ENCODE measurements at places on chromosomes 12 and 14.

- no peak for DNase-seq
Measured at GRCh38 chr14:105292826-105293711, 7.7 kb downstream of the BRF1 start.

- no peak for DNase-seq
Measured at GRCh38 chr12:65306366-65307168, 28.1 kb downstream of the MSRB3 start.

- no peak for DNase-seq
Measured at GRCh38 chr12:57477710-57478681, 1.7 kb downstream of the ARHGAP9 start.

DNA sequence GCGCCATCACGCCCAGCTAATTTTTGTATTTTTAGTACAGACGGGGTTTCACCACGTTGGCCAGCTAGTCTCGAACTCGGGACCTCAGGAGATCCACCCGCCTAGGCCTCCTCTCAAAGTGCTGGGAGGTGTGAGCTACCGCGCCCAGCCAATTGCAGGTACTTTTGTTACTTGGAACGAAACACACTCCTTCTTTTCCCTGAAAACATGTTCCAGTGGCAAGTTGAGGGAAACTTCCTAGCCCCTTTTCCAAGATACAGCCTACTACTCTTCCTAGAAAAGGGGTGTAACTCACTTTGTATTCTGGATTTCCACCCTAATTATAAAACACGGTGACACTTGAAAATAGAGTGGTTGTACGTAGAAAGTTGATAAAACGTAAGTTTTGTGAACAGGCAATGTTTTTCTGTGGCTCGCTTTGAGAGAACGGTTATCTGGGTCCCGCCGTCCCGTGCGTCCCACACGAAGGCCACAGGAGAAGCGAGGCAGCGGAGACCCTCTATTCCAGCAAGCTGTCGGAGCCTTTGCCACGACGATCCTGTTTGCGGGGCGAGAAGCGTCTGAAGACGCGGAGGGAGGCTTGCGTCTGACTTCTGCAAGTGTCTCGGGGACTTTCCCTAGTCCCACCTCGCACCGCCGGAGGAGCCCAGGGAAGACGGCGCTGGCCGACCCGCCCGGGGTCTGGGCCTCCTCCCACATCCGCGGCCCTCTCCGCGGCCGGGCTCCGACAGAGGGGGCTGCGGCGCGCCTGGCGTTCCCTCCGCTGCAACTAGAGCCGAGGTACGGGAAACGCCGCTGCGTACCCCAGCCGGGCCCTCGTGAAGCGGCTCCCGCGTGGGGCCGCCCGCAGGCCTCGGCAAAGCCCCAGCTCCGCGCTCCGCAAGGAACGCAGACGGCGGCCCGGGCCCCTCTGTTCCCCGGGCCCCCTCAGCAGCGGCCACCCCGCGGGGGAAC lies 745 bp downstream of the CDCA4 start:
- DNase-seq: peak; percentile 80

- no peak for DNase-seq
Measured at GRCh38 chr12:106736051-106736957, 38.2 kb upstream of the RIC8B start.

DNA sequence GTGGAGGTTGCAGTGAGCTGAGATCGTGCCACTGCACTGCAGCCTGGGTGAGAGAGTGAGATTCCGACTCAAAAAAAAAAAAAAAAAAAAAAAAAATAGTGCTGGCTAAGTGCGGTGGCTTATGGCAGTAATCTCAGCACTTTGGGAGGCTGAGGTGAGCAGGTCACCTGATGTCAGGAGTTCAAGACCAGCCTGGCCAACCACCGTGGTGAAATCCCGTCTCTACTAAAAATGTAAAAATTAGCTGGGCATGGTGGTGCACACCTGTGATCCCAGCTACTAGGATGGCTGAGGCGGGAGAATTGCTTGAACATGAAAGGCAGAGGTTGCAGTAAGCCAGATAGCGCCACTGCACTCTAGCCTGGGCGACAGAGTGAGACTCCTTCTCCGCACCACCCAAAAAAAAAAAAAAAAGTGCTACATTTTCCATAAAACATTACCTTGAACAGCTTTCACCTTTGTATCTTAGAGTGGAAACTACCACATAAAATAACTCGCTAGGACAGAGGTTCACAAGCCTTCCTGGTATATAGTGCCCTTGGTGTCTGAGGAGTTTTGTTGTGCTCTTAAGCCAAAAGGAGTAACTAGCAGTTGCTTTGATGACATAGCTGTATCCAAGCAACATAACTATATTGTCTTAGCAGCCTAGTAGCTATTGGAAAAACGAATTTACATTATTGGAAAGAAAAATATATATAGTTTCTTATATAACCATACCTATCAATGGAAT lies 11.1 kb downstream of the PTGES3 start:
- no peak for DNase-seq

GRCh38 chr12:84986586-84986985 lies 49.5 kb downstream of the TSPAN19 start:
- no peak for DNase-seq

DNA sequence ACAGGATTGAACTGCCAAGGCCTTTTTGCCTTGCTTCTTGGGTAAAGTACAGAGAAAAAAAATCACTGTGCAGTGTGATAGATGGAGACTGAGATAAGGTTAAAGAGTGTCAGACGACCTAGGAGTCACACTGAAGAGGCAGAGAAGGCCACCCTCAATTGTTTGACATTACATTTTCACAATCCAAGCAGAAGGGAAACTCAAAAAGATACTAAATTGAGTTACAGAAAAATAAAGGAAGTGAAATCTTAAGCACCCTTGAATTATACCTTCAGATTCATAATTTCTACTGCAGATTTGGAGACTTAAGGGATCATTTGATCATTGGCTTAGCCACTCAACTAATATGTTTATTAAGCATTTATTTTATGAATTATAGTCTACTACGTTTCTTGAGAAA lies 97.1 kb downstream of the MYF5 start:
- no peak for DNase-seq

- no peak for DNase-seq
Measured at GRCh38 chr14:58808828-58809227, 171.1 kb downstream of the DACT1 start.

- DNase-seq: no peak
Measured at GRCh38 chr12:64387197-64387816, 3.3 kb downstream of the C12orf56 start.

GRCh38 chr12:109617491-109617890 lies 43.9 kb downstream of the MVK start:
- no peak for DNase-seq

DNA sequence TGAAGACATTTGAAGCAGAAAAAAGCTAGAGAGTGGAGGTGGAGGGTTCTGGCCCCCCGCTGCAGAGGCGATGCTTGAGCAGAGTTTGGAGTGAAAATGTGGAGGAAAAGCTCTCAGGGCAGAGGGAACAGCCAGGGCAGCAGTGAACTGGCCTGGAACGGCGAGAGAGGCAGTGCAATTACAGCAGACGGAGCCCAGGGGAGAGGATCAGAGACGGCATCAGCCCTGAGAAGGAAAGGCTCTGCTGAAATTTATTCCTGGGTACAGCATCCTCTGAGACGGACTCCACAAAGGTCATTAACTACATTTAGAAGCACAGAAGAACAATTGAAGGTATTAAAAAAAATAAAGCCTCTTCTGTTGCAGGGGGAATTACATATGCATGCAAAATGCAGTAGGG lies 14.2 kb downstream of the STON2 start:
- no peak for DNase-seq

DNA sequence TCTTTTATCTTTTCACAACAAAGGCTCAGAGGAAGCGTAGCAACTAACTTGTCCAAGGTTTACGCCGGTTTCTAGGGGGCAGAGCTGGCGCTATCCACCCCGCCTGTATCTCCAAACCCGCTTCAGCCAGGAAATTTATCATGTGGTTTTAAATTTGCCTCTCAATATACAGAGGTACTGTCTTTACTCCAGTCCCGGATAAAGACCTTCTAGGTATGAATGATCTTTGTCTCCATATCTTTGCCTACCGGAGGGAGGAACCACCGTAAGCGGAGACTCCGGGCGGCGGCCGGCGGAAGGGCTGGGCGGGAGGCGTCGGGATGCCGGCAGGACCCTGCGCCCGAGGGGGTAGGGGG lies 693 bp upstream of the RIMKLB start:
- no peak for DNase-seq

GRCh38 chr12:114163771-114164170 lies 197.6 kb upstream of the RBM19 start:
- DNase-seq: no peak

DNA sequence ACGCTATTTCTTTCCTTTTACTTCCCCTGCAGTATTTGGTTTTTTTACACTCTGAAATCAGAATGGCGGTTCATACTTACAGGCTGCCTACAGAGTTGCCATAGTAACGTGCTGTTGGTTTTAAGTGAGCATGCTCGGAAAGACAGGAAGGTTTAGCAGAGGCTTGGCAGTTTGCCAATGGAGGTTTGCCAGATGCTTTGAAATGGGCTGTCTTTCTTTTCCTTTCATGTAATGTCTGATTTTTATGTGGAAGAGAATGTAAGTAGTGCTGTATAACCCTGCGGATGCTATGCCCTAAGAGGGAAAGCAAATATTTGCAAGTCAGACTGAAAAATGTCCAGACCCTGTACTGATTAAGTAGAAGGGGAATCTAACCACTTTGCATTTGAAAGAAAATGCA lies 32.8 kb downstream of the ARID4A start:
- DNase-seq: peak; percentile 79

GRCh38 chr14:30681752-30682355 lies 59.7 kb downstream of the SCFD1 start:
- DNase-seq: no peak

GRCh38 chr14:69073429-69073828 lies 79.5 kb downstream of the DCAF5 start:
- DNase-seq: no peak

- DNase-seq: no peak
Measured at GRCh38 chr14:21672116-21672515, 1.5 kb downstream of the OR4E1 start.

- no peak for DNase-seq
Measured at GRCh38 chr12:8899830-8900229, 14.5 kb upstream of the PHC1 start.

- no peak for DNase-seq
Measured at GRCh38 chr14:99093532-99094517, 178.2 kb downstream of the BCL11B start.

DNA sequence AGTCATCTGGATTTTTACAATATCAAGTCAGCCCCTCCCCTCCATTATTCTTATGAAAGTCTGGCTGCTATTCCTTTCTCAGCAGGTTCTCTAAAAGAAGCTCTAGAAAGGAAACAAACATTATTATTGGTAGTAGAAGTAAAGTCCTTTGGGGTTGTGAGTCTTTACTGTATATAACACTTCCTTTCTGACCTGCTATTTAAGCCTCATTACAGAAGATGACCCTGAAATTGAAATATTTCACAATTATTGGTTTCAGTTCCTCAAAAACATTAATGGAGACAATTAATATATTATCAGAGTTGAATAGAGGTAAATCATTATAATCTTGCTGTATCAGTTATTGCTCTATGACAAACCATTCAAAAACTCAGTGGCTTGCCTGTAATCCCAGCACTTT lies 19.3 kb downstream of the PLEKHA5 start:
- DNase-seq: no peak

GRCh38 chr14:51185754-51186153 lies 54.3 kb upstream of the TMX1 start:
- no peak for DNase-seq

DNA sequence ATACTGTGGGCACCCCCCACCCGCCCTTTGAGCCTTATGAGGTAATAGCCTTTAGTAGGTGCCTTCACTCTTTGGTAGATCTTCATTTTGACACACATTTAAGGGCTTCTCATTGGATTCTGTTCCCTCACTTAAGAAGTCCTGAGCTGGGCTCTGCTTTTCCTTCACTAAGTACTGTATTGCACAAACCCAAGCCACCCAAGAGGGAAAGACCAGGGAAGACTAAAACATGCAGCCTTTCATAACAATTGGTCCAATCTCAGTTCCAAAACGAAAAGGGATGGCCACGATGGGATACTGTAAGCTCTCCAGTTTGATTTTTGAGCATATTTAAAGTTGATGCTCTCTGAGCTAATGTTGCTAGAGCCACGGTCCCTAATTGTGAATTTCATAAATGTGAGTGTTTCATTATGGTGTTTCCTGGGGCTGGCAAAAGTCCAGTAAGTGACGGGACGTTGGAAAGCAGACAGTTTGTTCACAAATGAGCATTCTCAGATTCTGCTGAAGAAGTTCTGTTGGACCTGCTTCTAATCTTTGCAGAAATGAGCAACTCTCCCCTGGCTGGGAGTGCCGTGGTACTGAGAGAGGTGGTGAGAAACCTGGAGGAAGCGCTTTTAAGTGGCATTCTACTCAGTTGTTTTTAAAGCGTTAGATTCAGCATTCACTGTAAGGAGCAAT lies 9.4 kb downstream of the SSPN start:
- no peak for DNase-seq

- DNase-seq: no peak
Measured at GRCh38 chr14:35220027-35220676, 72.0 kb upstream of the PSMA6 start.

GRCh38 chr12:92142251-92142926 lies 3.3 kb downstream of the BTG1 start:
- no peak for DNase-seq

- DNase-seq: no peak
Measured at GRCh38 chr12:101527682-101528081, 52.5 kb downstream of the SPIC start.

- DNase-seq: no peak
Measured at GRCh38 chr12:88931598-88931997, 351.3 kb upstream of the KITLG start.

GRCh38 chr14:84814391-84814790 lies 715.6 kb upstream of the FLRT2 start:
- no peak for DNase-seq

DNA sequence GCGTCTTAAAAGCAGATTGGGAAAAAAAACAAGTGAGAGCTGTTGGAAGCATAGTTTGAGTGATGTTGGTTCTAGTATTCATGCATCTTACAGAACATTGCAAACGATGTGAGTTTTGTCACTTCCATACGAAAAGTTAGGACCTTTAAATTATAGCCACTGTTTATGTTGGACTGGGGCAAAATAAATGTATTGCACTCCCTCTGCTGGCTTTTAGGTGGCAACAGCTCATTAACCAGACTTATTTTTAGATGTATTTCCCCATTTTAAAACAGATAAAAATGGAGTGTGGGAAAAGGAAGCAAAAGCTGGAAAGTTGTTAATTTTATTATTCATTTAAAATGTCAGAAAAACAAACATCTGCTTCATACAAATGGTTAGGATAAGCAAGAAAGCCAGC lies 111.9 kb downstream of the LGR5 start:
- DNase-seq: no peak

DNA sequence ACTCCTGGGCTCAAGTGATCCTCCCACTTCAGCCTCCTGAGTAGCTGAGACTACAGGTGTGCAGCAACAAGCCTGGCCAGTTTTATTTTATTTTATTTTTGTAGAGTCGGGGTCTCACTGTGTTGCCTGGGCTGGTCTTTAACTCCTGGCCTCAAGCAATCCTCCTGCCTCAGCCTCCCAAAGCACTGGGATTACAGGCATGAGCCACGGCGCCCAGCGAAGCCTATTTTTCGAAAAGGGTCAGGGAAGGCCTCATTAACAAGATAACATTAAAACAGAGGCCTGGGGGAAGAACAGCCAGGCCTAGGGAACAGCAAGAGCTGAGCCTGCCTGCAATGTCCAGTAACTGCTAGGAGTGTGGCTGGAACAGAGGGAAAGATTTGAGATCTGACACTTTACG lies 36.1 kb upstream of the VRK1 start:
- no peak for DNase-seq

GRCh38 chr14:80378084-80378690 lies 166.9 kb upstream of the DIO2 start:
- DNase-seq: no peak

- DNase-seq: no peak
Measured at GRCh38 chr12:27733052-27733656, 22.5 kb downstream of the MRPS35 start.

Measured in central memory CD8-positive, alpha-beta T cell (primary cell).